ENCODE measurements at places on chromosomes 7 and 10.

GRCh38 chr7:116752305-116753074, 80.5 kb downstream of the MET start:
- DNase-seq = no peak

DNA sequence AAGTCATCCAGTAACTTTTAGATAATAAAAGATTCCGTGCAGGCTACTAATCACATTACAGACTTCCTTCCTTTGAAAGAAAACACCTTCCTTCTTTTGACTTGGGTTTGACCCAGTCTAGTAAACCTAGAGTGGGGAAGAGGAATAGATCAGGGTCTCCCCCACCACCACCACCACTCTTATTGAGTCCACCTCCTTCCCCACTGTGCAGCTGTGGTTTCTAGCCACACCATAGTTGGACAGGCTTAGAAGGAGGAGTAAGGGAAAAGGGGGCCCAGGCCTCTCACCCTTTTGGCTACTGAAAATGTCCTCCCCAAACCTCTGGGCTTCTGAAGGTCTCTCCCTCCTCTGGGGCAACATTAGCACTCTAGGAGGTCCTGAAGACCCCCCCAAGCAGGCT, 372.7 kb downstream of the CALN1 start:
- no peak for DNase-seq

- no peak for DNase-seq
These were observed 164.4 kb upstream of the PRPS1L1 start for GRCh38 chr7:18191862-18192625.

DNA sequence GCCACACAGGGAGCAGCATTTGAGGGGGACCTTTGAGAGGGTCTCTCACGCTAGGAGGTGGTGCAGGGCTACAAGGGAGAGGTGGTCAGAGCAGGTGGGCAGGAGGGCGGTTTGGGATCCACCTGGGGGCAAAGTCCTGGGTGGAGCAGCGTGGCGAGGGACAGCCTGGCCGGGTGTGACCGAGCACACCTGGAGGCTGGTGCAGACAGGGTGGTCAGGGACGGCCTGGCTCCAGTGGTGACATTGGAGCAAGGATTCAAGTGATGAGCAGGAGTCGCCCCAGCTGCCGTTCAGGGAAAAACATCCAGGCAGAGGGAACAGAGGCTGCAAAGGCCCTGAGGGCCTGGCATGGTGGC, 36.0 kb downstream of the CLIP2 start:
- no peak for DNase-seq

DNA sequence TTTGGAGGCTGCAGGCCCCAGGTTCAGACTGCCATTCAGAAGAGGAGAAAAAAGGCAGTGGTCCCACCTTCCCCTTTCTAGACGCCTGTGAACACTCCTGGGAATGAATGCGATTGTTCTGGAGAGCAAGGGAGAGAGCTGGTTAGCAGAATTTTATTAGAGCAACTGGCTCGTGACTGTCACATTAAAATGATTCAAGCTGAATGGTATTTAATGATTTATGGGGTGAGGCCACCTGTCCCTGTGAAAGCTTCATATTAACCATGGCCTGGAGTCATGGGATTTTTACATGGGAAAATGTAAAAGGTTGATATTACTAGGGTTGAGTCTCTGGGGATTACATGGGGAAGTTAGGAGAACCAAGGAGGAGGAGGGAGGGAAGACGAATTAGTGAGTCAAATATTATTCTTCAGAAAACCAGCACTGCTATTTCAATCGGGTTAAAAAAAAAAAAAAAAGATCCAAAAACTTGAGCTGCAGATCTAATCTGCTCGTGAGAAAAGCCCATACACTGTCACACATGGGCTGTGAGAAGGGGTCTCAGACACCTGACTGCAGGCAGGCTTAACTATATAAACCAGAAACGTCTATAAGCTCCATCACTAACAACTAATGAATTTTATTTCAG, 8.3 kb downstream of the CXCL12 start:
- no peak for DNase-seq

DNA sequence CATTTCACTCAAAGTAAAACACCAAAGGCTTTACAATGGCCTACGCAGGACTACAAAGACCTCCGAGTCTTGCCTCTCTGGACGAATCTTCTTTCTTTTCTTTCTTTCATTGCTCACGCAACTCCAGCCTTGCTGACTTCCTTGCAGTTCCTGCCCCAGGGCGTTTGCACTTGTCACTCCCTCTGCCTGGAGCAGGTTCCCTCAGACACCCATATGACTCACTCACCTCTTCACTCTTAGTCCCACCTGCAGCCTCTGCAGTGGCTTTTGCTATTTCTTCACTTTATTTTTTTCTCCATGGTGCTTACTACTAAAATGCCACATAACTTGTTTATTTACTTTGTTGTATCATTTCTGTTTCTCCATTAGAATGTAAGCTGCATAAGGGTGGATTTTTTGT, 33.1 kb downstream of the GHRHR start:
- no peak for DNase-seq

GRCh38 chr10:71795248-71795647, 21.9 kb upstream of the VSIR start:
- peak; percentile 31 for DNase-seq

DNA sequence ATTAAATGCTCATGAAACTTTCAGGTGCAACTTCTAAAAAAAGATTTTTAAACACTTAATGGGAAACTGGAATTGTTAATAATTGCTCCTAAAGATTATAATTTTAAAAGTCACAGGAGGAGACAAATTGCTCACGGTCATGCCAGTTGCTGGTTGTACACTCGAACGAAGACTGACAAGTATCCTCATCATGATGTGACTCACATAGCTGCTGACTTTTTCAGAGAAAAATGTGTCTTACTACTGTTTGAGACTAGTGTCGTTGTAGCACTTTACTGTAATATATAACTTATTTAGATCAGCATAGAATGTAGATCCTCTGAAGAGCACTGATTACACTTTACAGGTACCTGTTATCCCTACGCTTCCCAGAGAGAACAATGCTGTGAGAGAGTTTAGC, 79.3 kb downstream of the ITGB8 start:
- DNase-seq = no peak

- peak; percentile 21 for DNase-seq
These were observed 570 bp upstream of the PRTFDC1 start for GRCh38 chr10:24952707-24953645.

DNA sequence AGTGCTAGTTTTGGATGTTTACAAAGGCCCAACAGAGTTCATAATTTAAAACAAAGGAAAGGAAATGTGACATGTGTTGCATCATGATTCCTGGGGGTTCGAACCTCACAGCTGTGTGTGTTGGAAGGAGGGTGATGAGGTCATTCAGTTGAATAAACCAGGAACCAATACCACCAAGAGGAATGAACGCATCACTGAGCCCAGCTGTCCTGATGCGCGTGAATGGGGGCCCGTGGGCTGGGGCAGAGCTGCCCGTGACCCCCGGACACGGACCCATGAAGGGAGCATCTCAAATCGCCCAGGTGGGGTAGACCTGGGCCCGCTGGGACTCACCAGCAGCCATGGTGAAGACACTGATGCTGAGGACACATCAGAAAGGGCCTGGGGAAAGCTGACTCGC, 33.0 kb downstream of the BRI3 start:
- DNase-seq = no peak

GRCh38 chr10:21969326-21970287, 33.9 kb downstream of the DNAJC1 start:
- peak; percentile 54 for DNase-seq

- no peak for DNase-seq
These were observed 271.6 kb upstream of the SLC26A5 start for GRCh38 chr7:103717574-103717973.

Data from suppressor macrophage treated with lipopolysaccharide for 4 hours (primary cell).